ENCODE measurements at places on chromosomes 7 and 10. TPM values are rescaled to one million over a fixed set of nuclear protein-coding genes. Genes with fewer than 3 reads are reported as not detected.

DNA sequence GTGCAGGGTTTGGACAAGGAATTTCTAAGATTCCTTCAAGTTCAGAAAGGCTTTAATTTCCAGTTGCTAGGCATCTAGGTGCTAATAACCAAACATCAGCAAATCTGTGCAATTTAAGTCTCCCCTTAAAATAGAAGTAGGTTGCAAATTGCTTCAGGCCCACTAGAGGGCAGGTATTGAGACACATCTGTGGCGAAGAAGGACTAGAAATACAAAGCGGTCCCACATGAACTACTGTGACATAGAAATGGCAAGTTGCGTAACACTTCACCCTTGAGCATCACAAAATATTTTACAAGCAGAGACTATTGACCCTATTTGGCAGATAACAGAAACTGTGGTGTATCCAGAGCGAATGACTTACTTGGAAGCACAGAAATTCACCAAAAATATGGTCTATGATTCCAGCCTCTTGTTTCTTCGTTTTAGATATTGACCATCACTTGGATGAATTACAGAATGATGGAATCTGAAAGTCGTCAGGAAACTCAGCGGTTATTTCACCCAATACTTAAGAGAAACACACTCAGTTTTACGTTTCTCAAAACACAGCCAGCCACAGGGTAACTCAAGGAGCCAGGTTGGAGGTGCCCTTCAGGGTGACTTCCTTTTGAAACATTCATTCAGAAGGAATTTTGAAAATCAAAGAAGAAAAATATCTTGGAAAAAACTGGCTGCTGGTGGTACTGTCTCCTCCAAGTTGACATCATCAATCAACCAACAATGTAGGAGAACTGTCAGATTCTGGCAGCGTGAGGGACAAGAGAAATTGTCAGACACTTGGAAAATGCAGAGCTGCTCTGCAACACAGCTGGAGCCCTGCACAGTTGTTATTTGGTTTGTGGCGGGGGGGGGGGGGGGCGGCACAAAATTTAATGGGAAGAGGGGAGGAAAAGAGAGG, 256.3 kb upstream of the MINDY3 start:
- no peak for DNase-seq

DNA sequence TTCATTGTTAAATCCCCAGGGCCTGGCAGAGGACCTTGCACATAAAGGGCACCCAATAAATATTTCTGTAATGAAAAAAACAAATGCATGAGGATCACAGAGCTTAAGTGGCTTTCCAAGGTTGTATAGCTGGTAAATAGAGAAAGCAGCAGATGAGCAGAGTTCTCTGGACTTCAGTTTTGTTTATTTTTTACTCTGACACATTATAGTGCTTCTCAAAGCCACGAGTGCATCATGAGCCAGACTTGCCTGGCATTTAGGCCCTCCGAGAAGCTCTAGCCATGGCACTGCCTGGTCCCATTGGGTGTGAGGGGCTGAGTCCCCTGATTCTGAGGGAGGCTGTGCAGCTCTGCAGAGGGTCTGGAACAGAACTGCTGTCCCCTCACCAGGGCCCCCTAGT, 87.2 kb upstream of the ZNF32 start:
- no peak for DNase-seq

DNA sequence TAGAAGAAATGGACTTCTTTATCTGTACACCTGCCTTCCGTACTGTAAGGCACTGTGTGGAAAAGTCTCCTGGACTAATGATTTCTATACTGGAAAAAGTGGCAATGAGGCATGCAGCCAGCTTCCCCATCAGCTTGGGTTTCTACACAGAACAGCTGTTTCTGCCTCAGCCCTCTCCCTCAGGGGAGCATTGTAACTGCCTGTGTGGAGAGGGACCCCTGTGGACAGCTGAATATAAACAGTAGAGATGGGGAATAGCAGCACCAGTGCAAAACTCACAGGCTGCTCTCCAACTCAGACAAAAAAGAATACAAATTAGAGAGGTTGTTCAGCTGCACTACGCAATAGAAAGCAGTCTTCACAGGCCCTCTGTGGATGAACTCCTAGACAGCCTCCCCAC, 451.3 kb upstream of the MBL2 start:
- no peak for DNase-seq

GTPBP4 gene
- total RNA-seq: 50.3 TPM

CRPPA gene
- 1.1 TPM for total RNA-seq
